ENCODE measurements at places on chromosomes 13 and 19. TPM values are rescaled to one million over a fixed set of nuclear protein-coding genes. Genes with fewer than 3 reads are reported as not detected.

- H3K36me3 ChIP-seq = no peaks in the 10 kb centered on the region
- DNase-seq = no peak
- no peaks in the 10 kb centered on the region for H3K4me1 ChIP-seq
- no peaks in the 10 kb centered on the region for H3K27me3 ChIP-seq
- no peak overlapping the region for H3K4me3 ChIP-seq
Observed at GRCh38 chr13:41199526-41199925, 5.2 kb upstream of the KBTBD7 start.

DNA sequence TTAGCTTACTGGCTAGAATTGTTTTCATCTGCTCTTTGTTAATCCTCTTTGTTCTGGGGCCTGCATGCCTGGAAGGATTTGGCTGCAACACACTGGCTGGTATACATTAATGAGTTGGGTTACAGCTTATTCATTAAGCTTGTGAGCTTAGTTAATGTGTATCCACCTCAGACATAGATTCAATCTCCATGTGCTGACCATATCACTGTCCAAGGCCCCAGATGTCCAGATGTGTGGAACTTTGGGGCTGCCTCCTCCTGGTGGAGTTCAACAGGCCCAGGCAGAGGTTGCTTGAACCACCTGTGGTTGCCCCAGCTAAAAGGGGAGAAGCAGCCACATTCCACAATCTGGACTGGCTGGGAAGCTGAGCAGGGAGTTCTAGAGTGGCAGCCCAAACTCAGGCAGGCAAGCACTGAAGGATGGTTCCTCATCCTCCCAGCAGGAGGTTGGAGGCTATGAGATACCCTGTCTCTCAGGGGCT is 5.4 kb downstream of the DIAPH3 start:
- H3K4me1 ChIP-seq = peaks cover 3% of the 10 kb centered on the region
- no peak for DNase-seq

Gene GIPR
- 4.9 TPM for total RNA-seq

DNA sequence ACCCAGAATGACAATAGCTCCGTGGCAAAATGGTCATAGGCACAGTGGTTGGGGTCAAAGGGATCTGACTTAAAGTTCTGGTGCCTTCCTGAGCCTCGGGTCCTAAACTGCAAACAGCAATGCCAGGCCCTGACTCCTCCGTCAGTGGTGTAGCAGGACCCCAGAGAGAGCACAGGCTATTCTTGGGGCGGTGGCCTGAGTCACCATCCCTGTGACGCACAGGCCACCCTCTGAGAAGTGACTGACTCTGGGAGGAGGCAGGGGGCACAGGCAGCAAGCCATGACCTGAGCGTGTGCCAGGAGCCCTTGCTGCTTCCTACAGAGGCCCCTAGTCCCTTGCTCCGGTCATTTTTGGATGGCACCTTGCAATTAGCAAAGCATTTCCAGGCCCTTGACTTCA is 18.7 kb downstream of the PLVAP start:
- no peak overlapping the region for H3K4me3 ChIP-seq
- H3K36me3 ChIP-seq = no peaks in the 10 kb centered on the region
- no peaks in the 10 kb centered on the region for H3K27me3 ChIP-seq
- H3K27ac ChIP-seq = peak overlapping the region; percentile 14
- no peak for DNase-seq

GRCh38 chr13:23622985-23623384 is 52.8 kb downstream of the TNFRSF19 start:
- H3K27me3 ChIP-seq = no peaks in the 10 kb centered on the region
- H3K36me3 ChIP-seq = no peaks in the 10 kb centered on the region

Gene CSNK1G2
- 32.4 TPM for total RNA-seq

GRCh38 chr13:23365652-23366051 is 67.8 kb downstream of the SACS start:
- H3K4me1 ChIP-seq = peaks cover 15% of the 10 kb centered on the region
- H3K36me3 ChIP-seq = no peaks in the 10 kb centered on the region
- no peak overlapping the region for H3K4me3 ChIP-seq
- no peak for DNase-seq

Gene EHD2
- total RNA-seq = 71.2 TPM

DNA sequence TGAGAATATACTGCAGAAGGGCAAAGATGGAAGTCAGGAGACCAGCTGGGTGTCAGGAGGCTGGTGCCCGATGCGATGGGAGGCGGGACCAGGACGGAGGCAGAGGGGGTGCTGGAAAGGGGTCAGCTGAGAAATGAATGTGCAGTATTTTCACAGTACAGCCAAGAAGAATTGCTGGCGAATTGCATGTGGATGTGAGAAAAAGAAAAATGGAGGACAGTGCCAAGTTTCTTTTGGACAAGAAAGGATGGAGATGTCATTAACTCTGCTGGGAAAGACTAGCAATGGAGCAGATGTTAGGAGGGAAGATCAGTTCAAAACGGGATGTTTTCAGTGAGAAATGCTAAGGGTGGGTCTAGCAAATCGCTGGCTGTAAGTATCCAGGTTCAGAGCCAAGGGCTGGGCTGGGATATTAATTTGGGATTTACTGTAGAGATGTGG is 7.0 kb downstream of the CRYL1 start:
- H3K27me3 ChIP-seq = no peaks in the 10 kb centered on the region
- peaks cover 3% of the 10 kb centered on the region for H3K4me1 ChIP-seq
- peak overlapping the region; percentile 26 for H3K27ac ChIP-seq
- DNase-seq = no peak
- no peaks in the 10 kb centered on the region for H3K36me3 ChIP-seq

- H3K4me3 ChIP-seq = no peak overlapping the region
- no peaks in the 10 kb centered on the region for H3K27me3 ChIP-seq
- H3K36me3 ChIP-seq = no peaks in the 10 kb centered on the region
- no peaks in the 10 kb centered on the region for H3K4me1 ChIP-seq
- H3K27ac ChIP-seq = no peak overlapping the region
Observed at GRCh38 chr19:45742969-45743368, 9.7 kb downstream of the MEIOSIN start.

GRCh38 chr19:57110592-57111328 is 9.0 kb upstream of the USP29 start:
- no peaks in the 10 kb centered on the region for H3K4me1 ChIP-seq
- DNase-seq = no peak
- no peak overlapping the region for H3K4me3 ChIP-seq
- no peak overlapping the region for H3K27ac ChIP-seq

Gene KASH5
- total RNA-seq = not detected

GRCh38 chr13:75324413-75324940 is 157.5 kb downstream of the TBC1D4 start:
- H3K36me3 ChIP-seq = no peaks in the 10 kb centered on the region
- H3K27ac ChIP-seq = no peak overlapping the region
- H3K27me3 ChIP-seq = no peaks in the 10 kb centered on the region
- H3K4me1 ChIP-seq = peaks cover 6% of the 10 kb centered on the region

- DNase-seq = no peak
- no peaks in the 10 kb centered on the region for H3K27me3 ChIP-seq
- H3K27ac ChIP-seq = no peak overlapping the region
- no peaks in the 10 kb centered on the region for H3K4me1 ChIP-seq
- no peak overlapping the region for H3K4me3 ChIP-seq
Observed at GRCh38 chr13:93411186-93411680, 184.6 kb downstream of the GPC6 start.
